ENCODE measurements at places on chromosomes 1 and 21.

DNA sequence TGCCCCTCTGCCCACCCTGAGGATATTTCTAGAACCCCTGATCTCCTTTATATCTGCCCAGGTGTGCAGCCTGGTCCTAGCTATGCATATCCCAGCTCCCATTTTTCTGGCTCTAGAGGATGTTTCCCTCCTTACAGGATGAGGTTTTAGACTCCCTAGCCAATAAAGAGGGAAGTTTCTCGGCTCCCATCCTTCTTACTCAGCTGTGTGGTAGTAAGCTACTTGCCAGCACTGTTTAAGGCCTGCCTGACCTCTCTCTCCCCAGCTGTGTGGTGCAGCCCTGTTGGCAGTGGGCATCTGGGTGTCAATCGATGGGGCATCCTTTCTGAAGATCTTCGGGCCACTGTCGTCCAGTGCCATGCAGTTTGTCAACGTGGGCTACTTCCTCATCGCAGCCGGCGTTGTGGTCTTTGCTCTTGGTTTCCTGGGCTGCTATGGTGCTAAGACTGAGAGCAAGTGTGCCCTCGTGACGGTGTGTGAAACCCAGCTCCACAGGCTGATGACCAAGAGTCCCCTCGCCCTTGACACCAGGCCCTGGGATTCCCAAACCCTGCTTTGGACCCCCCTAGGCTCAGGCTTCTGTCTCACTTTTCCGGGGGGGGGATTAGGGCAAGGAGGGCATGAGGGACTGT lies 7.8 kb upstream of the P3R3URF start:
- no peak overlapping the region for H3K4me3 ChIP-seq
- H3K27ac ChIP-seq: no peak overlapping the region
- DNase-seq: no peak
- H3K4me1 ChIP-seq: no peaks in the 10 kb centered on the region

DNA sequence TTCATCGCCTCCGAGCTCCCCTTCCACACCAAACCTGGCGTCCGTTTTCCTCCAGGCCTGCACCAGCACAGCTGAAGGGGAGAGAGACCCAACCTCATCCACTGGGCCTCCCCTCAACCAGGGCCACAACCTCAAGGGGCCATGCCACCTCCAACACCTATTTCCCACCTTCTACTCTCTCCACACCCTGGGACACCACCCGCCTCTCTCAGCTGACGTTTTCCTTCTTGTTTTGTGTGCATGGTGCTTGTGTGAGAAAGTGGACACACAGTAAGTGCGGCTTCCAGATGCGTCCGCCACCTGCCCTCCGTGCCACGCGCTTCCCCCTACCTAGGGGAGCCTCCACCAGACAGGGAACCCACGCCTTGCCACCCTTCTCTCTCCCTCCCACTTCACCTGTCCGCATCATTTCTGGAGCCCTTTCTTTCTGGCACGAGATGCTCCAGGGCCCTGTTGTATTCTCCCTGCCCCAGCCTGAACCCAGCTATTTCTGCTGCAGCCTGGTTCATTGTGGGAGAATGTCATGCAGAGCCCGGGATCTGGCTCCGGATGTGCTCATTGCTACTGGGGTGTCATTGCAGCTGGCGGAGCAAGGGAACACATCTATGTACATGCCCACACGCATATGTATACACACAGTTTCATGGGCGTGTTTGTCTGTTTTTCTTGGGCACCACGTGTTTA lies 1.3 kb upstream of the GNB1 start:
- H3K27ac ChIP-seq: no peak overlapping the region
- no peaks in the 10 kb centered on the region for H3K36me3 ChIP-seq
- H3K4me3 ChIP-seq: peak overlapping the region; percentile 69
- no peaks in the 10 kb centered on the region for H3K27me3 ChIP-seq

GRCh38 chr1:45334308-45335245 lies 5.4 kb upstream of the TOE1 start:
- H3K27ac ChIP-seq: no peak overlapping the region
- DNase-seq: no peak

- DNase-seq: no peak
- H3K27ac ChIP-seq: no peak overlapping the region
- H3K4me1 ChIP-seq: no peaks in the 10 kb centered on the region
- H3K4me3 ChIP-seq: no peak overlapping the region
- H3K36me3 ChIP-seq: no peaks in the 10 kb centered on the region
These were observed 1.1 kb downstream of the ZSWIM5 start for GRCh38 chr1:45205011-45205909.

GRCh38 chr1:9211291-9211811 lies 23.2 kb upstream of the H6PD start:
- no peaks in the 10 kb centered on the region for H3K36me3 ChIP-seq
- no peak overlapping the region for H3K27ac ChIP-seq
- peaks cover 25% of the 10 kb centered on the region for H3K27me3 ChIP-seq
- DNase-seq: no peak
- H3K4me1 ChIP-seq: no peaks in the 10 kb centered on the region
- no peak overlapping the region for H3K4me3 ChIP-seq

DNA sequence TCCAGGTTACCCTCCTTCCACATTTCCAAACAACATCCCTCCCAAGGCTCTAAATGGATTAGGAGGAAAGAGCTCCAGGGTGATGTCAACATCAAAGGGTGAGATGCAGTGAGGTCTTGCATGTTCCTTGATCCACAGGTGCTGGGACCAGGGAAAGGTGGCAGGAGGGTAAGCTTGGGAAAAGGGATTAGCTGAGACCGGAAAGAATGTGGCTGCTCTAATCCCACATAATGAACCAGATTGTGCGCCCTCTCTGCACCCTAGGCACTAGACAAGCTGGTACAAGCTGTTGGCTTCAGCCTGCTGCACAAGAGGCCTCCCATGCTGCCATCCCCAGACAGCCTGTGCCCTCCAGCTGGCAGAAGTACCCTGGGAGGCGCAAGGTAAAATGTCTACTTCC lies 34.9 kb downstream of the PLXNA2 start:
- no peak overlapping the region for H3K27ac ChIP-seq
- H3K4me3 ChIP-seq: no peak overlapping the region
- no peaks in the 10 kb centered on the region for H3K27me3 ChIP-seq
- H3K4me1 ChIP-seq: peaks cover 7% of the 10 kb centered on the region
- no peak for DNase-seq

DNA sequence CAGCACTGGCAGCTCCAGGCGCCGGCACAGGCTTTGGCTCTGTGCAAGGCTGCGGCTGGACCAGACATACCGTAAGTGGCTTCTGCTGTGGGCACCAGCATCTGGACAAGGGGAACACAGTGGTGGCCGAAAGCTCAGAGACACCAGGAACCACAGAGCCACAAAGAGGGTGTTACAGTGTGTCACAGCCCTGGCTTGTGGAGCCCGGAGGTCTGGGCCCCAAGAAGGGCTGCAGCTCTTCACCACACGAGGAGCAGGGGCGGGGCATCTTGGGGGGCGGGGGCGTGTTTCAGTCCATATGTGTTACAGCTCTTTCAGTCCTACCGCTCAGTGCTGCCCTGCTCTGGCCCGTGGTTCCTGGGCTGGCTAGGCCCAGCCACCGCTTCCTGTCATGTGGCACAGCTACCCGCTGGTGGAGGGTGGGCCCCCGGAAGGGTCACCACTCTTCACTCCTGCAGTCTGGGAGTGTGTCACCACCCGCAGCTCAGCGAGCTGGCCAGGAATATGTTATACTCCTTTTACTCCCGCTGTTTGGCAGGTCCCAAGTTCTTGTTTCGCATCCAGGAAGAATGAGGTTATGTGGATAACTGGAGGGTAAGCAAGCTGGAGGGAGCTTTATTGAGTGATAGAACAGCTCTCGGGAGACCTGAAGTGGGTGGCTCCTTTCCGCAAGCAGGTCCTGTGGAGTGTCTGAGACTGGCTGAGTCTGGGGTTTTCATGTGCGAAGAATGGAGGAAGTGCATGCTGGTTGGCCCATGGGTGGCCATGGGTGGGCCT lies 3.3 kb upstream of the LSM10 start:
- H3K4me3 ChIP-seq: peak overlapping the region; percentile 73
- H3K27me3 ChIP-seq: no peaks in the 10 kb centered on the region
- peaks cover 2% of the 10 kb centered on the region for H3K4me1 ChIP-seq

- H3K4me3 ChIP-seq: no peak overlapping the region
- H3K27ac ChIP-seq: no peak overlapping the region
- no peaks in the 10 kb centered on the region for H3K27me3 ChIP-seq
- no peaks in the 10 kb centered on the region for H3K4me1 ChIP-seq
- DNase-seq: no peak
These were observed 43.7 kb downstream of the SRSF11 start for GRCh38 chr1:70264839-70265238.

- no peaks in the 10 kb centered on the region for H3K27me3 ChIP-seq
- H3K36me3 ChIP-seq: no peaks in the 10 kb centered on the region
- no peak for DNase-seq
- no peaks in the 10 kb centered on the region for H3K4me1 ChIP-seq
- no peak overlapping the region for H3K27ac ChIP-seq
- H3K4me3 ChIP-seq: no peak overlapping the region
These were observed 33.3 kb downstream of the ODF2L start for GRCh38 chr1:86362807-86363206.

DNA sequence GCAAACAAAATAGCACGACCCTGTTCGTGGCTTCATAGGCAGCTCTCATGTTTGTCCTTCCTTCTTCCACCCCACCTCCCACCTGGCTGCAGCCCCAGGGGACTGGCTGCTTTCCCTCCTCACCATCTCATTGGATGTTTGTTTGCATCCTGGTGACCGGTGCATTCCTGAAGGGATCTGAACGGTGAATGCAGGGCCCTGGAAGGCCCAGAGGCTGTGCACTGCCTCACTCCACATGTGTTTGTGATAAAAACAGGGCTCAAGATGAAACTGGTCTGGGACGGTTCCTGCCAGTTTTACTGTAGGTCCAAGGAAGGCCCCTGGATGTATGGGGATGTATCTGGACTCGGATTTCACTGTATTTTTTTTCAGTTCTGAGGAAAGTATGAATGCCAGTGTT lies 42.8 kb downstream of the CNN3 start:
- no peak for DNase-seq
- H3K36me3 ChIP-seq: no peaks in the 10 kb centered on the region
- no peaks in the 10 kb centered on the region for H3K27me3 ChIP-seq
- no peak overlapping the region for H3K27ac ChIP-seq
- H3K4me3 ChIP-seq: no peak overlapping the region

DNA sequence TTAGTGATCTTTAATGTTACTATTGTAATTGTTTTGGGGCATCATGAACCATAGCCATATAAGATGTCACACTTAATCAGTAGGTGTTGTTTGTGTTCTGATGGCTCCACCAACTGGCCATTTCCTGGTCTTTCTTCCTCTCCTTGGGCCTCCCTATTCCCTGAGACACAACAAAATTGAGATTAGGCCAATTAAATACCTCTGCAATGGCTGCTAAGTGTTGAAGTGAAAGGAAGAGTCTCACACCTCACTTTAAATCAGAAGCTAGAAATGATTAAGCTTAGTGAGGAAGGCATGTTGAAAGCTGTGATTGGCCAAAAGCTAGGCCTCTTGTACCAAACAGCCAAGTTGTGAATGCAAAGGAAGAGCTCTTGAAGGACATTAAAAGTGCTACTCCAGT lies 30.7 kb downstream of the PPP2R5A start:
- H3K27ac ChIP-seq: no peak overlapping the region
- no peak overlapping the region for H3K4me3 ChIP-seq
- no peaks in the 10 kb centered on the region for H3K36me3 ChIP-seq
- H3K4me1 ChIP-seq: no peaks in the 10 kb centered on the region
- peak; percentile 22 for DNase-seq

Measured in MM.1S (cell line).